ENCODE measurements at places on chromosomes 7 and 10. TPM values are rescaled to one million over a fixed set of nuclear protein-coding genes. Genes with fewer than 3 reads are reported as not detected.
A peak's percentile ranks its signal among the peaks of the same experiment; 100 is the strongest.

DNA sequence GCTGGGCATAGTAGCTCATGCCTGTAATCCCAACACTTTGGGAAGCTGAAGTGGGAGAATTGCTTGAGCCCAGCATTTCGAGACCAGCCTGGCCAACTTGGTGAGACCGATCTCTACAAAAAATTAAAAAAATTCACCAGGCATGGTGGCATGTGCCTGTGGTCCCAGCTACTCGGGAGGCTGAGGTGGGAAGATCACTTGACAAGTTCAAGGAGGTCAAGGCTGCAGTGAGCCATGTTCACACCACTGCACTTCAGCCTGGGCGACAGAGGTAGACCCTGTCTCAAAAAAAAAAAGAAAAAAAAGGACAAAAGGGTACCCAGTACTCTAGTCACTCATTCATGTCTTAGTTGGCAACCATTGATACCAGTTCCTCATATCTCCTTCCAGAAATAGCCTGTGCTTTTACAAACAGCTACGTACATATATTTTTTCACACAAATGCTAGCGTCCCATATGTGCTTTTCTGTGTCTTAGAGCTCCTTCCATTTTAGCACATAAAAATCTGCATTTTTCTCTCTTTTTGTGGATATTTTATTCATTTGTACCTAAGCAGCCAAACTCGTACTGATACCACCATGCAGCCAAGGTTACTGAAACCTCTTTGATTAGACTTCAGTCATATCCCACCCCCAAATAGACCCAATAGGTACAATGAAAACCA is 5.5 kb downstream of the ABCC2 start:
- peaks cover 36% of the 10 kb centered on the region for H3K4me1 ChIP-seq
- no peaks in the 10 kb centered on the region for H3K27me3 ChIP-seq
- DNase-seq: no peak
- no peaks in the 10 kb centered on the region for H3K36me3 ChIP-seq

The GNA12 gene
- 108 TPM for total RNA-seq

- H3K4me1 ChIP-seq: peaks cover 12% of the 10 kb centered on the region
- DNase-seq: no peak
- H3K27ac ChIP-seq: no peak overlapping the region
- H3K27me3 ChIP-seq: no peaks in the 10 kb centered on the region
- no peak overlapping the region for H3K4me3 ChIP-seq
- H3K36me3 ChIP-seq: no peaks in the 10 kb centered on the region
These were observed 25.9 kb upstream of the PTPRN2 start for GRCh38 chr7:158613481-158613880.

DNA sequence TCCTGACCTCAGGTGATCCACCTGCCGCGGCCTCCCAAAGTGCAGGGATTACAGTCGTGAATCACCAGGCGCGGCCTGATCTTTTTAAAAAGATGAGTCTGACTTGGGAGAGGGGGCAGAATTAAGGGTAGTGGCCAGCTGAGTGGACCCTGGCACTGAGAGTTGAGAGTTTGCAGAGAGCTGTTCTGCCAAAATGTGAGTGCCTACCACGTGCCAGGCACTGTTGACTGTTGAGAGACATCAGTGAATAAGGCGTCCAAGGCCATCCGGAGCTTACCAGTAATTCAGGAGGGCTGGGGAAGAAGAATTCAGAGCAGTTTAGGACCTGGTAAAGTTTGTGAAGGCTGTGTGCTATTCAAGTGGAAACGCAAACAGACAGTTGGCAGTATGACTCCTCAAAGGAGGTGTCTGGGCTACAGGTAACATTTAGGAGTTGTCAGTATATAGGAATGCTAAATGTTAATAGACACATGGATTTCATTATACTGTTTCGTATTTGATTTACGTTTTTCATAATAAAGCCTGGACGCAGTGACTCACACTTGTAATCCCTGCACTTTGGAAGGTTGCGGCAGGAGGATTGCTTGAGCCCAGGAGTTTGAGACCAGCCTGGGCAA is 1.5 kb downstream of the NIPSNAP2 start:
- H3K4me3 ChIP-seq: peak overlapping the region; percentile 92
- peaks cover 33% of the 10 kb centered on the region for H3K4me1 ChIP-seq
- H3K27me3 ChIP-seq: no peaks in the 10 kb centered on the region
- peak overlapping the region; percentile 43 for H3K27ac ChIP-seq
- peaks cover 12% of the 10 kb centered on the region for H3K36me3 ChIP-seq

- DNase-seq: no peak
- no peaks in the 10 kb centered on the region for H3K27me3 ChIP-seq
- H3K36me3 ChIP-seq: peaks cover 46% of the 10 kb centered on the region
- no peak overlapping the region for H3K27ac ChIP-seq
- no peak overlapping the region for H3K4me3 ChIP-seq
These were observed 26.0 kb upstream of the BTBD16 start for GRCh38 chr10:122245136-122245535.

The BEND7 gene
- total RNA-seq: 15.8 TPM

GRCh38 chr7:36787933-36788378 is 63.7 kb upstream of the AOAH start:
- DNase-seq: no peak
- H3K4me3 ChIP-seq: no peak overlapping the region
- H3K27ac ChIP-seq: no peak overlapping the region

GRCh38 chr7:1992554-1992953 is 240.2 kb downstream of the MAD1L1 start:
- H3K27me3 ChIP-seq: no peaks in the 10 kb centered on the region
- no peak overlapping the region for H3K4me3 ChIP-seq
- H3K27ac ChIP-seq: no peak overlapping the region
- DNase-seq: peak; percentile 74
- H3K36me3 ChIP-seq: no peaks in the 10 kb centered on the region
